ENCODE measurements at places on chromosomes 16 and 17.
A peak's percentile ranks its signal among the peaks of the same experiment; 100 is the strongest.

- no peak for DNase-seq
Measured at GRCh38 chr16:24015923-24016322, 180.1 kb downstream of the PRKCB start.

GRCh38 chr17:51244041-51244440, 15.8 kb downstream of the MBTD1 start:
- no peak for DNase-seq

DNA sequence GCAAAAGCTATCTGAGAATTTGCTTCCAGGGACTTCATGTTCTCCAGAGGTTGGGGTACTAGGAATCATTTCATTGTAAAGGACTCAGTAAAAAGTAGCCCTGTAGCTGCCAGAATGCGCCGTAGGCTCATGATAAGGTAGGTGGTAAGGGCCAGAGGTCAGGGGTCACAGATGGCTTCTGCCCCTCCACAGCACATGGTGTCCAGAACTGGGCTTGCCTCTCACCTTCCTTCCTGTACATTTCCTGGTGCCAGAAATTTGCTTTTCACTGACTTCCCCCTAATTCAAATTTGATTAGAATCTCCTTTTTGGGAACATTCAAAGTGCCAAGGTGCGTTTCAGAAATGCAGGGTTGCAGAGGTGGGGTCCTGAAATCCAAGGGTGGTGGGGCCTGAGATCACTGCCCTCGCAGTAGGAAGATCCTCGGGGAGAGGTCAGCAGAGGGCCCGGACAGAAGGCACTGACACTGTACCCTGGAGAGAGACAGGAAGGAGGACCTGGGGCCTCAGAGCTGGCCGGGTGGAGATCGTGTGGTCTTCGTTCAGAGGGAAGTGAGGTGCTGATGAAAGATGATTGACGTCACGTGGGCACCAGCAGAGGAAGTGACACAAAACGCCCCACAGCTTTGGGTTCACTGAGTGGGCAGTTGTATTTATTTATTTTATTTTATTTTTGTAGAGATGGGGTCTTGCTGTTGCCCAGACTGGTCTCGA, 25.5 kb upstream of the METRNL start:
- no peak for DNase-seq

DNA sequence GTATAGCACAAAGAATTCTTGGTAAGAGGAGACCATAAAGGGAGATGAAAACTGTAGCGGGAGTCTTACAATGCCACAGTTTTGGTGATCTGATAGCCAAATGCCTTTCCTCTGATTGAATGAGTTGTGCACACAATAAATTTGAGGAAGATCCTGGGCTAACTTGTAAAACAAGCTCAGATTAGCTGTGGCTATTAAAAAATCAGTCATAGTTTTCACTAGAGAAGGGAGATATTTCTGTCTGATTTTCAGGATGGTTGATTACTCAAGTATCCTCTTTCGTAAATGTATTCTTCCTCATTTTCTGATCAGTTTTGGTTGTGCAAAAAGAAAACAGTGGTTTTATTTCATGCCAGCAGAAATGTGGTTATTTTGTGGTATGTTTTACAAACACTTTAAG, 9.1 kb upstream of the METTL9 start:
- DNase-seq, result no peak

- DNase-seq, result no peak
Measured at GRCh38 chr16:50731989-50732832, 9.7 kb upstream of the CYLD start.

DNA sequence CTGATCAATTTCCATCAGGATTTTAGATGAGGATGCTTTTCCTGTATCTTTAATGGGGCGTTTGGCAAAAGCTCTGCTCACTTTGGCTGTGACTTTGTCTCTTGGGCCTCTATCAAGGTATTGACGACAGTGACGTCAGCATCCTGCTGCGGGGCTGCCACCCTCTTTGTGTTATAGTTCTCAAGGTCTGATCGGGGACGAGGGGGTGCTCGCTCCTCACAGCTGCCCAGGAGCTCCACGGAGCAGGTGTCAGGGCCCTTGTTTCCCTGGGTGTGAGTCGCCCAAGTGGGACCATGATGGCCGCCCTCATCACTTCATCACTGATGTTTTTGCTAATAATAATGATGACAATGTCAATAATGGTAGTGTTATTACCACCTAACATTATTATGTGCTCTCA, 65.4 kb downstream of the CMIP start:
- no peak for DNase-seq

DNA sequence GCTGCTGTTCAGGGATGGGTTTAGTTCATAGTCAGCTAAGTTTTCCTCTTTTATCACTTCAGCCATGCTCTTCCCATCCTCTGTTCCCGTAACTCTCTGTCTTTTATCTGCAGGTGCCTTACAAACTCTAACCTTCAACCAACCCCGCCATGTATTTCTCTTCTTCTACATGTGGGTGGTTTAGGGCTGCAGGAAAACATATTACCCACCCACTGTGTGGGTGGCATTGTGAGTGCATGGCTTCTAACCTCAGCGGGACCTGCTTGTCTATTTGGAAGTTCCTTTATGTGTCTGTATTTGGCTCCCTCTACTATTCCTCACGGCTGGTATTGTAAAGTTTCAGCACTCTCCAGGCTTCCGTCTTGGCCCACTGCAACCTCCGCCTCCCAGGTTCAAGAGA, 39.0 kb upstream of the TANC2 start:
- DNase-seq, result no peak

- no peak for DNase-seq
Measured at GRCh38 chr17:48128400-48128799, 20.8 kb downstream of the SNX11 start.

DNA sequence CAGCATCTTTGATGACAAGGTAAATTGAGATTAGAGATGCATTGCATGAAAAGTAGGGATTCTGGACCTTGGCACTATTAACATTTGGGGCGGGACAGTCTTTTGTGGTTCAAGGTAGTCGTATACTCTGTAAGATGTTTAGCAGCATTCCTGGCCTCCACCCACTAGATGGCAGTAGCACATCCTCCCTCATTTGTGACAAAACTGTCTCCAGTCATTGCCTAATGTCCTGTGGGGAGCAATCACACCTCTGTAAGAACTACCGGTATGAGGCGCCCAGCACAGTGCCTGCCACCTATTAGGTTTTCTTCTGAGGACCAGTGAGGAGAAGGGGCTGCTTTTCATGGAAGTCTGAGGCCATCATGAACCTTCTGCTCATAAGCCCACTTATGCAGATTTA, 180.8 kb downstream of the RBFOX1 start:
- peak; percentile 17 for DNase-seq

DNA sequence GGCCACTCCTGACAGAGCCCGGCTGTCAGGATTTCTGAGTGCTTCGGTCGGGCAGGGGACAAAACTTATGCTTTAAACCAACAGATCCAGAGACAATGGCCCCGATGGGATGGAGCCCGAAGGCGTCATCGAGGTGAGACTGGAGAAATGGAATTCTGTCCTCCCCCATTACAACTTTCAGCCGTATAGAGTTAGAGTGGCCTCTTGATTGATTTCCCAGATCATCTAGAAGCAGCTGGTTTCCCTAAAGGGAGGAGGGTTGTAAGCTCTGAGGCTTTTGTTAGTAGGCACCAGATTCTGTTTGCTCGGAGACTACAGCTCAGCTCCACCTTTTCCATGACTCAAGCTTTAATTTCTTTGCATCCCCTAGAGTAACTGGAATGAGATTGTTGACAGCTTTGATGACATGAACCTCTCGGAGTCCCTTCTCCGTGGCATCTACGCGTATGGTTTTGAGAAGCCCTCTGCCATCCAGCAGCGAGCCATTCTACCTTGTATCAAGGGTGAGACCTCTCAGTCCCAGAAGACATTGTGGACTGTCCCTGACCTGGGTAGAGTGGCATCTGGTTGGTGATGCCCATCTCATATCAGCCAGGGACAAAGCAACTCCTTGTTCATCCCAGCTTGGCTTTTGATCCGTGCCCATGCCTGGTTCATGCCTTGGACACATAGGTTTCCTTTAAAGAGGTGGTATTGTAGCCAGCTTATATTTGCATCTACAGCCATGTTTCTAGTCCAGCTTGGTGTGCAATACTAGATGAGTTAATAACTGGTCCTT, 5.1 kb upstream of the CD68 start:
- no peak for DNase-seq

DNA sequence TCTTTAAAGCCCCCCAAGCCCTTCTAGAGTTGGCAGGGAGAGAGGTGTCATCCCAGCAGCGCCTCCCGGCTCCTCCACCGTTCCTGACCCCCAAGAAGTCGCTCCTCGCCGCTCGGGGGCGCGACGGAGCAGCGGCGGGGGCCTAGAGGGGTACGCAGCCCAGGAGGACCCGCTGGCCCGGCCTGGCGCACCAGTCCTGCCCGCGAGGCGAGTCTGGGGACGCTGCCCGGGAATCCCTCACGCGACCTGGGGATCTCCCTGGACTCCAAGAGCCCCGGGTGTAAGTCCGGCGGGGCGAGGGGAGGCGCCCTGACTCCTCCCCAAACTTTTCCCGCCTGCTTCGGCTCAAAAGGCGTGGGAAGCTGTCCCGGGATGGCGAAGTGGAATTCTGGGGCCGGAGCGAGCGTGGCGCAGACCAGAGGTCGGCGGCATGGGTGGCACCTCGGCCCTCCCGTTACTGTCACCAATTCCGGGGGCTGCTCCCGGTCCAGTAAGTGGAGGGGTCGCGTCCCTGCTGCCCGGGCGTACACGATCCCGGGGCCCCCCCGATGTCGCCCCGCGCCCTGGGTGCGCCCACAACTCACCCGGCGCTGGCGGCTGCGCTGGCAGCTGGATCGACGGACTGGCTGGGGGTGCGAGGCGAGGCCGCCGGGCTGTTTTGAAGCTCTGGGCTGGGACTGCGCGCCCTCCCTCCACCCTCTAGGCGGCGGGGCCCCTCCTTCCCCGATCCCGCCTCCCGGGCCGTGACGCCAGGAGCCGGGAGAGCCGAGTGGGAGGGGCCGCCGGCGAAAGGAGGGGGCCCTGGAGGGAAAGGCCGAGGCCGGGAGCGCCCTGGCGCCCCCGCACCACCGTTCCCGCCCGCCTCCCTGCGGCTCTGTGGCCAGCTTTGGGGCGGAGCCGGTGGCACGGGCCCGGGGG, at the start of gene EMP2:
Gene EMP2 (minus strand): TSS at position 634 of the 918 bp plus-strand sequence. CDS start 32,981 bp downstream, outside the sequence.
- peak; percentile 91 for DNase-seq

DNA sequence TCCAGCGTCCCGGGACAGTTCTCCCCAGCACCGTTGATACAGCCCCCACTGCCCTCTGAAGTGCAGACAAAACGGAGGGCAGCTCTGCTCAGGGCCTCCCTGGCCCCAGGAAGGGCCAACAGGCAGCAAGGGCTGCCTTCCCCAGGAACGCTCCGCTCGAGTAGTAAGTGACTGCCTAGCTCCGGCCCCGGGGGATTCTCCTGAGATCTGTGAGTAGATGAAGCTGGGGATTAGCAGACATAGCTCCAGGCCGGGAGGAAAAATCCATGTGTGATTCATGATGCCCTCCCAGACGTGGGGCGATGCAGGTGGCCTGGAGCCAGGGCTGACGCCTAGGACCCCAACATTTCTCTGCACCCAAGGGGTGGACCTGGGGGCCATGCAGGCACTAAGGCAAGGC, 85.3 kb downstream of the ENGASE start:
- DNase-seq, result no peak

- DNase-seq, result no peak
Measured at GRCh38 chr17:48059125-48059668, 11.0 kb downstream of the NFE2L1 start.

- DNase-seq, result no peak
Measured at GRCh38 chr16:3807425-3808123, 72.9 kb downstream of the CREBBP start.

DNA sequence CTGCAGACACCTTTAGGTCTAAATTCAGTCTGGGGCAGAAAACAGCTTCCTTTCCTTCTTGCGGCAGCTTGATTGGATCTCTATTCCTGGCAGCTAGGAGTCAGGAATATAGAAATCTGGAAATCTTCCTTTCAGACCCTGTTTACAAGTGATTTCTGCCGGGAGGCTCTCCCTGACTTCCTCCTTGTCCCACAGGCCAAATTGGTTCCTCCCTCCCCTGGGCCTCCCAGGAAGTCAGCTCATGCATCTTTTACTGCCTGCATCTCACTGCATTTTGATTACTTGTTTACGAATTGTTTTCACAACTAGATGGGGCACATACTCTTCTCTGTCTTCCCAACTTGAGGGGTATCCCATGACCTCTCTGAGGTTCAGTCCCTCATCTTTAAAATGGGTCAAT, 206.3 kb downstream of the MAF start:
- no peak for DNase-seq

GRCh38 chr17:6428207-6428965, 6.5 kb downstream of the AIPL1 start:
- no peak for DNase-seq

- DNase-seq, result no peak
Measured at GRCh38 chr17:72399608-72400487, 279.0 kb downstream of the SOX9 start.

GRCh38 chr17:81794509-81794908, 9.4 kb upstream of the GCGR start:
- no peak for DNase-seq

DNA sequence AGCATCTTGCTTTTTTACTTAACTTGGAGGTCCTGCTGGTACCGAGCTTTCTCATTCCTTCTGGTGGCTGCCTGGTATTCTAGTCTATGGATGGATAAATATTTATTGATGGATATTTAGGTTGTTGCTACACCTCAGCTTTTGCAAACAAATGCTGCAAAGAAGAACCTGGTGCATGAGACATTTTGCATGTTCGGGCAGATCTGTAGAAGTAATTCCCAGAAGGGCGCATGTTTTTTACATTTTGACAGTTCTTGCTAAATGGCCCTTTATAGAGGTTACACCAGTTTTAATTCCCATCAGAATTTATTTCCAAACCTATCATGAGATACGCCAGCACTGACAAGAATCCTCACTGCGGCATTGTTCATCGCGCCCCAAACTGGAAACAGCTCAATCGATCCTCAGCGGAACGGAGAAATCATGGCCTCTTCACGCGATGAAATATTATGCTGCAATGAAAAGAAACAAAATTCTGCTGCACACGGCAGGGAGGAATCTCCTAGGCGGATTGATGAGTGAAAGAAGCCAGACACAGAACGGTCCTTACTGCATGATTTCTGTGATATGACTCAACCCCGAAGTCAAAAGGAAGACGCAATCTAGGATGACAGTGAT, 68.0 kb upstream of the CREBBP start:
- no peak for DNase-seq

GRCh38 chr16:51888534-51888933, 658.4 kb downstream of the TOX3 start:
- no peak for DNase-seq

GRCh38 chr16:11633113-11633512, 35.1 kb upstream of the SNN start:
- no peak for DNase-seq

- DNase-seq, result no peak
Measured at GRCh38 chr17:69874175-69874670, 200.8 kb upstream of the KCNJ16 start.

- no peak for DNase-seq
Measured at GRCh38 chr16:89111263-89111662, 17.6 kb downstream of the ACSF3 start.

DNA sequence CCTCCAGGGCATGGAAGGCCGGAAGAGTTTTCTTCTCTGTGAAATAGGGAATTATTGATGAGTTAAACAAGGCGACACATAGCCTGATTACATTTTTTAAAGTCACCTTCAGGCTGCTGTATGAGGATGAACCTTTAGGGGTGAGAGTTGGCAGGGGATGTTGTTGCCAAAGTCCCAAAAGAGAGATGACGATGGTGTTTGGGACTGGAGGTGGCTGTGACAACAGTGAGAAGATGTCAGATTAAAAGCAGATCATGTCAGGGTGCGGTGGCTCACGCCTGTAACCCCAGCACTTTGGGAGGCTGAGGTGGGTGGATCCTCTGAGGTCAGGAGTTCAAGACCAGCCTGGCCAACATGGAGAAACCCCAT, 16.8 kb upstream of the ASGR2 start:
- DNase-seq, result no peak
